ENCODE measurements at places on chromosomes 1 and 21.

GRCh38 chr1:171803045-171803444, 21.6 kb downstream of the METTL13 start:
- no peak for DNase-seq

- no peak for DNase-seq
Observed at GRCh38 chr1:60842304-60842703, 240.1 kb upstream of the NFIA start.

- DNase-seq: no peak
Observed at GRCh38 chr1:222224636-222225315, 323.1 kb downstream of the HHIPL2 start.

- DNase-seq: no peak
Observed at GRCh38 chr1:229378586-229379367, 35.9 kb upstream of the CCSAP start.

- DNase-seq: no peak
Observed at GRCh38 chr1:27545271-27545670, 55.3 kb upstream of the WASF2 start.

DNA sequence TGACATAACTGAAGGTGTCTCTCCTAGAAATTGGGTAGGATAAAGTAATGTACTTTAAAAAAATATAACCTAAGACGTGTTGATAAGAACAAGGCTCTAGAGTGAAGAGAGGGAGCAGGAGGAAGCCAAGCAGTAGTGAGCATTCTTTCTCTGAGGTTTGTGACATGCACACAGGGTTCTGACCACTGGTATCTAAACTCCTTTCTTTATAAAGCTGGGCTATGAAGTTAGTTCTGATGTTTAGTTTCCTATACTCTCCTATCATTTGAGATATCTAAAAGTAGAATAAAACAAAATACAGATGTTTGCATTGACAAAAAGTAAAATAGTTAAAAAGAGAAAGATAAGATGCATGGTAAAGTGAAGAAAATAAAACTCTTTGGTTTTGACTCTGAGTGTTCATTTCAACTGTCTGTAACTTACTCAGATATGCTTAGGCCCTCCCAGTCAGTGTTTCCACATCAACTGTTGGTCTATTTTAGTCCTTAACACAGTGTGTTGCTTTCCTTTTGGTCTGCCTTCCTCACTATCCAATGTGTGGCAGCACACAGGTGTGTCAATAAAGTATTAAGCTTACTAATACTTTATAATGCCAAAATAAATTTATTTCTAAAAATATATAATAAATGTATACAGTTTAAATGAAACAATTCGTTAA, 543.5 kb downstream of the PTPRC start:
- DNase-seq: no peak

DNA sequence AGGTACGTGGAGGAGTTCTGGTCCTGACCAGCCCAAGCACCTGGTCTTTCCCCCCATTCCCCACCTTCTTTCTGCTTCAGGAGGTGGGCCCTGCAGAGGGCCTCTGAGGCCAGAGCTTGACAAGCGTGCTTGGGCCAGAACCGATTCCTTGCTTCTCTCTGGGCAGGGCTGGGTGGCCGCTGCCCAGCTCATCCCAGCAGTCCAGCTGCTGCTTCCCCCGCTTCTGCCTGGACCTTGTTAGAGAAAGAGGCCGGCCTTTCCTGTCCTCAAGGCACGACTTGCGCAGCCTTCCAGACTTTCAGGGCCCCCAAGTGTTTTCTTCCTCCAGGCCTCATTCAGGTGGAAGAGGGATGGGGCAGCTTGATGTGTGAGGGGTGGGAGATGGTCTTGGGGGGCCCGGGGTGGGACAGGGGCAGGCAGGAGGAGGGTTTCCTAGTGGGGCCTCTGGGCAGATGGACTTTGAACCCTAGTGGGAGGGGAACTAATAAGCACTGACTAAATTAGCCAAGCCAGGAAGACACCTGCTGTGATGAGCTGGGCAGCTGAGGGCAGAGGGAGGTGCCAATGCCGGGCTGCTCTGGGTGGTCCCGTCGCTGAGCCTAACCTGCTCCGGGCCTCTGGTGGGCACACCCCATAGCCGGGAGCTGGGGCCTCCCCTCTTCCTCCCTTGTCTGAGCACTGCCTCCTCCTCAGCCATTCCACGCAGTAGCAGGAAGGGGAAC, 36.5 kb downstream of the ARHGEF10L start:
- no peak for DNase-seq

DNA sequence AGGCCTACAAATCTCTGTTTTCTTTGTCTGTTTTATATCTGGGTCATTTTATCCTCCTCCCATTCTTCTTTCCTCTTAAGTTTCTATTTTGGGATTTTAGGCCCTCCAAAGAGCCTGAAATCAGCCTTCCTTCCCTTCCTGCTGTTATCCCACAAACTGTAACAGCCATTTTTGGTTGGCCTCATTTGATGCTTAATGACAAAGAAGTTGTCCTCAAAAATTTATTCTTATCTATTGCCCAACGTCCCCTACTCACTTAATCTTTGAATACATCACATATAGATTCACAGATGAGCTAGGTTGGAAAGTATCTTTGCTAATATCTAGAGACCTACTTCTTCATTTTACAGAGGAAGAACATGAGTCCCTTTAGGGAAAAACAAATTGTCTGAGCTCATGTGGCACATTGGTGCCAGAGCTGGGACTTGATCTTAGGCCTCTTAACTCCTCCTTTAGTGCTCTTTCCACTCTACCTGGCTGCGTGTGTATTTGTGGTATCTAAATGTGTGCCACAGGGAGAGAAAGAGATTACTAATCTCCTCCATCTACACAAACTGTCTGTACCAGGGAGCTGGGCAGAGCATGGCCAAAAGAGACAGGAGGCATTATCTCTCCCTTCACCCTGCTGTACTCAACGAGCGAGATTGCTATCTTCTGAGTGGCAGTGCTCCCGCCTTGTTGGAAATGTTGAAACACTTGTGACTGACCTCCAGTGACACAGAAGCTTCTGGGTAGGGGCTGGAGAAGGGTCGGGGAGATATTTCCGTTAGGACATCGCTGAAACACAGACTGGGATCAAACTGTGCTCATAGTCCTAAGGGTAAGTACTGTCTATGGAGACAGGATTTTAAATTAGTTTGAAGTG, 30.1 kb downstream of the RHEX start:
- DNase-seq: no peak

DNA sequence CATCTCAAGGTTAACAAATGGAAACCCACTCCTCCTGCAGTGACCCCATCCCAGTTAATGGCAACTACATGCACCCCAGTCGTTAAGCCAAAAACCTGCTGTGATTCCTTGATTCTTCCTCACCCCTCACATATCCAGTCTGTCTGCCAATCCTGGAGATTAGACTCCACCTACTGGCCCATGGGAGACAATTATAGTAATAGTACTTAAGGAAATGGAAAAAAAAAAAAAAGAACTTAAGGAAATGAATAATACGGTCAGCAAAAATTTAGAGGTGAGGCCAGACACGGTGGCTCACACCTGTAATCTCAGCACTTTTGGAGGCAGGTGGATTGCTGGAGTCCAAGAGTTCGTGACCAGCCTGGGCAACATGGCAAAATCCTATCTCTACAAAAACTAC, 7.0 kb downstream of the NOL9 start:
- DNase-seq: no peak

- no peak for DNase-seq
Observed at GRCh38 chr1:91054780-91055481, 33.1 kb upstream of the ZNF644 start.

DNA sequence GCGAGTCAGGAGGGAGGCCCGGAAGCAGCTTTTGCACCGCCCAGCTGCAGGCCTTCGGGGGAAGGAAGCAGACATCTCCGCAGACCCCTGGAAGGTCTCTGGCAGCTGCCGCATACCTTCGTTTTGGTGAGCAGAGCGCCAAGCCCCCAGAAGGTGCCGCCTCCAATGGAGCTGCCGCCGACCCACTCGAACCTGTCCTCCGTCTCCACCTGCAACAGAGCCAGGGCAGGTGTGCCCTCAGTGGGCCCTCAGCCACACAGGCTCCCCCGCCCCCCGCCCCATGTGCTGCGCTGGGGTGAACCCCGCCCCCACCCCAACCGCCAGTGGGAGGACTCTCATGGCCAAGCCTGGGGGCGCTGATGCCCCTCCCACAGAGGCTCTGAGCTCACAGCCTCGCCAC, 6.2 kb downstream of the PANK4 start:
- no peak for DNase-seq

GRCh38 chr1:78004719-78005447, at the start of gene DNAJB4:
DNAJB4 (plus strand) TSS chr1:78004939; CDS start chr1:78005111, 172 bp downstream.
- peak; percentile 38 for DNase-seq

GRCh38 chr1:73907051-73907450, 290.9 kb downstream of the LRRIQ3 start:
- DNase-seq: no peak

DNA sequence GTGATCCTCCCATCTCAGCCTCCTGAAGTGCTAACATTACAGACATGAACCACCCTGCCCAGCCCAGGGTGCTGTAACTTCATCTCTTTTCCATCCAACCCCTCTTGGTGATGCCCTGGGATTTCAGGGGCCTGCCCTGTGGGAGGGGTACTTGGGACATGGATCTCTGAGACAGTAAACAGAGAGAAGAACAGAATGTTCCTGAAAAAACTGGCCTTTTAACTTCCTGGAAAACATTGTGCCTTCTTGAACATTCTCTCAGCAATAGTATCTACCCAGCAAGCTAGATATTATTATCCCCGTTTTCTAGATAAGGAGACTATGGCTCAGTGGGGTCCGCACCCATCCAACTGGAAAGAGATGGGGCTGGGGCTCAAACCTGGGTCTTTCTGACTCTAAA, 57.0 kb downstream of the VWA5B1 start:
- DNase-seq: no peak

GRCh38 chr1:48947761-48948537, 171.3 kb upstream of the BEND5 start:
- no peak for DNase-seq

- DNase-seq: no peak
Observed at GRCh38 chr1:74162333-74162732, 35.6 kb downstream of the LRRIQ3 start.

DNA sequence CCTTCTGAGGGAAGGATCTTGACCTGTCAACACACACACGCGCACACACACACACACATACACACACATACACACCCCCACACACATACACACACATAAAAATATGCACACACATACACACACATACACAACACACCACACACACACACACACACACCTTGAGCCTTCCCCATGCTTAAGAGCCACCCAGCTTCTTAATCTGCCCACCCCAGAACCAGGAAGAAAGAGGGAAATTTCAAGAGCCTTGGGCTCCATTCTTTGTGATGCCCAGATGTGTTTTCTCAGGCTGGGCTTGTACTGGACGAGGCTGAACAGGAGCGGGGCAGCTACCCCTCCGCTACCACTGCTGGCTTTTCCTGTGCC, 643.5 kb downstream of the KIF26B start:
- no peak for DNase-seq

GRCh38 chr21:42545317-42545716, 31.7 kb downstream of the SLC37A1 start:
- DNase-seq: no peak

- DNase-seq: no peak
Observed at GRCh38 chr1:235004276-235004675, 124.4 kb downstream of the TOMM20 start.

- no peak for DNase-seq
Observed at GRCh38 chr1:97505816-97506215, 415.0 kb downstream of the DPYD start.

DNA sequence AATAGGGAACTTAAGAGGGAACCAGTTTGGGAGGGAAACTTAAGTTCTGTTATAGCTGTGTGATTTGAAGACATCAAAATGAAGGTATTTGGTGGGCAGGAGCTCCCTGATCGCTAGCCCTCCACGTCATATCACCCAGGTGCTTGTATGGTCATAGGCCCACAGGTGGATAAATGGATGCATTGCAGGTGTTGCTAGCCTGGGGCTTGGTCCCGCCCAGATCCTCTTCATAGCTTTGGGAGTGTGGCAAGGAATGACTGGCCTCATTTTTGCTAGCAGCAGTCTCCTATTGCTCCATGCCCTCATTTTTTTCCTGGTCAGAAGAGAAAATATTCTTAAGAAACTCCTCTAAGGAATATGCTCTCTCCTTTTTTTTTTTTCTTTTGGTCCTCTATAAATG, 11.3 kb downstream of the GNPAT start:
- DNase-seq: no peak

- DNase-seq: no peak
Observed at GRCh38 chr1:8448911-8449661, 131.2 kb downstream of the SLC45A1 start.

- DNase-seq: no peak
Observed at GRCh38 chr1:167605576-167605975, 24.5 kb upstream of the RCSD1 start.

DNA sequence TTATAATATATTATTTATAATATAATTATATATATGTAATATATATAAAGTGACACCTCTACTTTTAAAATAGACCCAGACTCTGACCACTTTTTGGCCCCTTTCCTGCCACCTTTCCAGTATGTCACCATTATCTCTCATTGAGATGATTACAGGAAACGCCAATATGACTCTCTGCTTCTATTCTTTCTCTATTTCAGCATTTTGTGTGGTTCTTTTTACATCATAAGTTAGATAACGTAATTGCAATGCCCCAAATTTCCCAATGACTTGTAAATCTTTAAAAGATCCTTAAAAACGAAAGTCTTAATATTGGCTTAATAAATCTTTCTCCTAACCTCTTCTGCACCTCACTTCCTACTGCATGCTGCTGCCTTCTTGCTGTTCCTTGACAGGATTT, 8.1 kb upstream of the GBP5 start:
- no peak for DNase-seq

DNA sequence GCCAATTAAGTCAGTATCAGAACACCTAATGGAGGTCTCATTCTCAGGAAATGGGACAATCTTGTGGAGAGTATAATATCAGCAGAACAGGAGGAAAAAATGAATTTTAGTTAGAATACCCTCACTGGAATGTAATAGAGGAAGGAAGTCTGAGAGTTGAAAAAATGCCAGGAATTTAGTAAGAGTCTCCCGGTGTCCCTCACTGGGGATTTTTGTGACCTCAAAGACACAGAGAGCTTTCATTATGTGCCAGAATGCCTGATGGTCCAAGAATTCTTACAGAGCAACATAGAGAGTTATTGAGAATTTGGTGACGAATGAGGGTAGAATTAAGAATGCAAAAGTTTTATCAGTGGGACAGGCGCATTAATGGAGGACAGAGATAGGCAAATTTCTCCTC, 443.5 kb upstream of the B3GALT2 start:
- no peak for DNase-seq

GRCh38 chr1:111577814-111578213, 41.8 kb upstream of the RAP1A start:
- DNase-seq: no peak

- DNase-seq: no peak
Observed at GRCh38 chr21:38506661-38507281, 8.5 kb upstream of the ERG start.

- DNase-seq: no peak
Observed at GRCh38 chr1:38958967-38959366, 17.3 kb upstream of the RHBDL2 start.

- DNase-seq: no peak
Observed at GRCh38 chr1:23385119-23385621, 15.5 kb upstream of the ZNF436 start.

- DNase-seq: no peak
Observed at GRCh38 chr1:198523182-198523950, 17.1 kb downstream of the ATP6V1G3 start.

GRCh38 chr1:88618331-88618730, 65.7 kb upstream of the PKN2 start:
- DNase-seq: no peak
